ENCODE measurements at places on chromosomes 12 and 14.

- no peak for DNase-seq
Measured at GRCh38 chr14:52265253-52265652, 2.2 kb upstream of the PTGDR start.

GRCh38 chr12:70603044-70603443 lies 34.2 kb downstream of the PTPRB start:
- DNase-seq, result no peak

DNA sequence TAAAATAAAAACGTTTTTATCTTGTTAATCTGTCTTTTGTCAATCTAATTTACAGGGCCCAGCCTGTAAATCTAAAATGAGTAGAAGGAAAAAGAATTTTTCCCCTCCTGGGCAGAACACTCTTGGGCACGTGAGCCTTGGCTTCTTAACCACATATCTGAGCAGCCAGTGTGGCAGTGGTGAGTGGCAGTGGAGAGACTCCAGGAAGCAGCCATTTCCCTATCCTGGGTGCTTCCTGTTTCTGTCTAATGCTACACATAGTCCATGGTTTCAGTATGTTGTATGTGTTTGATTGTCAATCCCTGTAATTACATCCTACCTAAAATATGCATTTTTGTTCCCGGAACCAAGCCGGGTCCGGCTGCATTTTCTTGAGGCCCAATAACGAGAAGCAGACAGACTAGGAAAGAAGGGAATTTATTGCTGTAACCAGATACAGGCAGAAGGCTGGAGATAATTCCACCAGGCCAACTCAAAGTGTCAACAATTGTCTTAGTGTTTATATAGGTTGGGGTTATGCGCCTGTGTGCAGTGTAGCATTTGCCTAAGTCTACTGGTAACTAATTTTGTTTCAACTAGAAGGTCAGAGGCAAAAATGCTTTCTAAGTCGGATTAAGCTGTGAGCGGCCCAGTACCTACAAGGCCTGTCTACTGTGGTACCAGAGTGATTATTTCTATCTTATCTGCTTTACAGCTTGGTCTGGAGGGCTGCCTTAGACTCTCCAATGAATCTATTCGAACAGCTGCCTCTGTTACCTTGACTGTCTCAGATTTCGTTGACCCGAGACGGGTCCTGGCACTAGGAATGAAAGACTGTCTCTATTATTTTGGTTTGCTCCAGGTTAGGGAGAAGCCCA lies 82.4 kb upstream of the RESF1 start:
- no peak for DNase-seq

DNA sequence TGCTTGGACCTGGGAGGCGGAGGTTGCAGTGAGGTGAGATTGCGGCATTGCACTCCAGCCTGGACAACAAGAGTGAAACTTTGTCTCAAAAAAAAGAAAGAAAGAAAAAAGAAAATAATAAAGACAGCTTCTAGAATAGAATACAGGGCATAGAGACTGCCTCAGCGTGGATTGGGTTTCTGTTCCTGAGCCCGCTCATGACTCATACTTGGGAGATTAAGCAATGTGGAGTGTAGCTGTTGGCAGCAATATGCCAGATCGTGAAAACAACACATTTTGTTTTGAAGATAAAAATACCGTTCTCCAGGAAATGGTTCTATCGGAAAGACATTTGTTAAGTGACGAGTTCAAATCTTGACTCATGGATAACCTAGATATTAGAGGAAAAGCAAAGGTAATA lies 67.2 kb downstream of the GLT1D1 start:
- no peak for DNase-seq

DNA sequence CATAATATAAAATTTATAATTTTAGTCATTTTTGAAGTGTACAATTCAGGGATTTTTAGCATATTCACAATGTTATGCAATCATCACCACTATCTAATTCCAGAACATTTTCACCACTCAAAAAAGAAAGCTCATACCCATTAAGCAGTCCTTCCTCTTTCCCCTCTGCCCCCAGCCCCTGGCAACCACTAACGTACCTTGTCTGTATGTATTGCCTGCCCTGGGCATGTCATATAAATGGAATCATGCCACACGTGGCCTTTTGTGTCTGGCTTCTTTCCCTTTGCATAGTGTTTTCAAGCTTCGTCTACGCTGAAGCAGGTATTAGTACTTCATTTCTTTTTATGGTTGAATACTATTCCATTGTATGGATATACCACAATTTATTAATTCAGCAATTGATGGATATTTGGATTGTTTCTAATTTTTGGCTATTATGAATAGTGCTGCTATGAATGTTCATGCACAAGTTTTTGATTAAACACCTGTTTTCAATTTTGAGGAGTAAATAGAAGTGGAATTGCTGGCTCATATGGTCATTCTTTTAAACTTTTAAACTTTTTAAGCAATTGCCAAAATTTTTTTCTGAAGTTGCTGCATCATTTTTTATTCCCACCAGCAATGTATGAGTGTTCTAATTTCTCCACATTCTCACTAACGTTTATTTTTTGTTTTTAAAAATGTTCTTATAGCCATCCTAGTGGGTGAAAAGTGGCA lies 1.6 kb upstream of the SSTR1 start:
- no peak for DNase-seq
